ENCODE measurements at places on chromosomes 1 and 21.

DNA sequence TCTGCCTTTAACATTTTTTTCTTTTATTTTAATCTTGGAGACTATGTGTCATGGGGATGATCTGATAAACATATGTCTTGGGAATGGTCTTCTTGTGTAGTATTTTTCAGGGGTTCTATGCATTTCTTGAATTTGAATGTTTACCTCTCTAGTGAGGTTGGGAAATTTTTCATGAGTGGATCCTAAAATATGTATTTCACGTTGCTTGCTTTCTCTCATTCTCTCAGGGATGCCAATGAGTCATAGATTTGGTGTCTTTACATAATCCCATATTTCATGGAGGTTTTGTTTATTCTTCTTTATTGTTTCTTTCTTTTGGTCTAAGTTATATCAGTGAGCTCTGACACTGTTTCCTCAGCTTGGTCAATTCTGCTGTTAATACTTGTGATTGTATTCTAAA is 1237.2 kb downstream of the PLA2G4A start:
- peak; percentile 18 for DNase-seq

DNA sequence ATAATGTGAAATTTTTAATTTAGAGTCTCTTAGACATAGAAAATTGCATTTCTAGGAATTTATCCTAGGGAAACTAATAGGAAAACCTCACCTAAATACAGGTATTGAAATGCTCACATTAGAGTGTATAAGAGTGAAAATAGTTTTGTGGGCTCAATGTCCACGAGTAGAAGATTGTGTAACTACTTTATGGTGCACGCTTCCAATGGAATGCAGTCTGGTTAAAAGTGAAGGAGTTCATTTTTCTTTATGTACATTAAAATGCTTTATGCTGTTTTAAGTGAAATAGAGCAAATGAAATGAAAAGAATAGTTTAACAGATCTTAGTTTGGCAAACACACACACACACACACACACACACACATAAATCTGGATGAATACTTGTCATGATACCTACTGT is 278.2 kb downstream of the USP25 start:
- DNase-seq, result peak; percentile 54

- no peak for DNase-seq
Observed at GRCh38 chr1:160103658-160104408, 5.4 kb upstream of the IGSF8 start.

DNA sequence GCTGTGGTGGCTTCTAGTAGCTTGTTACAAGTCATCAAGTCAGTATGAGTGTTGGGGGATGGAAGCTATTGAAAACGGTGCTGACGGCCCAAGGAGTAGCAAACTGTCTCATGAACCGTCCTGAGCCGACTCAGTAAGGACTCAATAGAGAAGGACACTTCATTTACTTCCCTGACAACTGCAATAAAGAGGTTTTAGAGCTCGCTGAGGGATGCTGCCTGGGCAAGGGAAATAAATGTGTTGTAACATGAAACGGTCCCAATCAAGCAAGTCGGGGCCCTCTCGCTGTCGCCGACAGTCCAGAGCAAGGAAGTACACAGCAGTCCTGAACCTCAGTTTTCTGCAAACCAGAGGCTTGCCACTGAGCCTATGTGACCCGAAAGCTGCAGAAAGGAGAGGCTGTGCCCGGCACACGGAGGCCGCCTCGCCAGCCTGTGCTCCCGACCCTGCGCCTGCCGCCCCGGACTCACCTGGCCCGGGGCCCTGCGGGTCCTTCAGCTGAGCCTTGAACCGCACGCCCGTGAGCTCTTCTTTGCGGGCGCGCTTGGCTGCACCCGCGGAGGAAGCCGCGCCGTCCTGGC is 423 bp downstream of the URB1 start:
- DNase-seq, result no peak

DNA sequence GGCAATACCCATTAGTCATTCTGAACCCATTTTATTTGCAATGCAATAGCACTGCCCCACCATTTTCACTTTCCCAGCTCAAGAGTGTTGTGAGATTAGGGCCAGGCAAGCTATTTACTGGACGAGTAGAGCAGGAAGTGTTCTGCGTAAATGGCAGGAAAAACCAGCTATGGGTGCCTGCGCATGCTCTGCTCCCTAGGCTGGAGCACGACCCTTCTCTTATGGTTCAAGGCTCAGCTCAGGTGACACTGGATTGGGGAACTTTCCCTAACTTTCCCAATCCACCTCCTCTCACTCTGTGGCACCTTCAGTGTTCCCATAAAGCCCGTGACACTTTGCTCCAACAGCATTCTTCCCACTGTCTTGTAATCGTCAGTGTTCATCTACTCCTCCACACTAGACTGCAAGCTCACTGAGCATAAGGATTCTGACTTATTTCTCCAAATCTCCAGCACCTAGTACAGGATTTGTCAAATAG is 3.6 kb upstream of the MAN1A2 start:
- DNase-seq, result no peak

GRCh38 chr1:61353797-61354406 is 271.5 kb downstream of the NFIA start:
- DNase-seq, result no peak

DNA sequence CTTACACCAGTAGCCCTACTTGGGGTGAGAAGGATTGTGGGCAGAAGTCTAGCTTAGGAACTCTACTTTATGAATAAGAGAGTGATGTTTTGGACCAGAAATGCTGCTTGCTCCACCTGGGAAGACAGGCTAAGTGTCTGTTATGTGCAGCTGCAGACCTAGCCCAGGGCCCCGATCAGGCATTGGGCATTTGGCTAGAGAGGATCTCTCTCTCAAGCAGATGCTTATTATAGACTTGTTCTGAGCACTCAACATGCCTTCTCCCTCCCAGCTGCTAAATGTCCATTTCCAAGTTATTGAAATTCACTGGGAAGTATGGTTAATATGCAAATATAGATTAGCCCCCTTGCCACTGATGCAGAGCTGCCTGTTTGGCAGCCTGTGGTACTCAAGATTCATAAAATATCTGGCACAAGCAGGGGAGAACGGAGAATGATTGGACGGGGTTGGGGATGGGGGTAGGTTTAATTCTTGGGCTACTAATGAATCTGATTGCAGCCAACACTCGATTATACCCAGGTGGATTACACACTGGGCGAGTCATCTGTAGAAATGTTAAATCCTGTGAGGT is 115.9 kb downstream of the KCND3 start:
- no peak for DNase-seq

- no peak for DNase-seq
Observed at GRCh38 chr21:32386195-32386870, 6.5 kb downstream of the URB1 start.

DNA sequence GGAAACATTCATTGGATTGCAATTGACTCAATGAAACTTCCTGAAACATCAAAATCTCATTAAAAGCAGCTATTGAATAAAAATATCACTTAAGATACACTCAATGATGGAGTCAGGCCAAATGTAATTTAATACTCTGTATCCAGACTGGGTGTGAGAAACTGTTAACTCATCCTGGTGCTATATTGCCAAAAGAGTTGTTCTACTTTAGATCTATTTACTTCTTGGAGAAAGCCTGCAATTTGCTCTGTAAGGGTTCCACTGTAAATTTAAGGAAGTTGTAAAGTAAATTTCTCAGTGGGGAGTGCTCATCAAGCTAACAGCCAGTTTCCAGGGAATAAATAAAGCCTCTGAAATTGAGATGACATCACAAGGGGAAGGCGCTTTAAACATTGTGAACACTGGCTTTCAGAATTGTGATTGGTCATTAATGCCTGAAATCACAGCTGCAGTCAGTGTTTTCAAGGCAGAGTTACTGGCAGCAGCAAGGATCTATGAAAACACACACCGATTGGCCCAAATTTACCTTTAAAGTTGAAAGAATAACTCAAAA is 91.4 kb downstream of the OLFM3 start:
- no peak for DNase-seq

DNA sequence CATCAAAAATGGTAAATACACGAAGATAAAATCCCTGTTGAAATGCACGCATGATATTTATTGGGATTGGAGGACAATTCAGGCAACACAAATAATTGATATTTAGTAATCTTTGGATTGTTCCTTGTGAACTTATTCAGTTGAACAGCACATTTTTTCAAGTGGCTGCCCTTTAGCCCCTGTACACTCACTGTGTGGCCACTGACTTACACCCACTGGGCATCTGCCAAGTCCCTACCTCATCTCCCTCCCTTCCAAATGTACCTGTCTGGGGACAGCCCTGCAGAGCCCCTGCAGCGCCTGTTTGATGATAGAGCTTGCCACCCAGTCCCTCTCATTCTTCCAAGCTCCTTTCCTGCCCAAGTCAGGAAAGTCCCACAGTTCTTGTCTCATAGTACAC is 154.3 kb downstream of the GLUL start:
- DNase-seq, result no peak

DNA sequence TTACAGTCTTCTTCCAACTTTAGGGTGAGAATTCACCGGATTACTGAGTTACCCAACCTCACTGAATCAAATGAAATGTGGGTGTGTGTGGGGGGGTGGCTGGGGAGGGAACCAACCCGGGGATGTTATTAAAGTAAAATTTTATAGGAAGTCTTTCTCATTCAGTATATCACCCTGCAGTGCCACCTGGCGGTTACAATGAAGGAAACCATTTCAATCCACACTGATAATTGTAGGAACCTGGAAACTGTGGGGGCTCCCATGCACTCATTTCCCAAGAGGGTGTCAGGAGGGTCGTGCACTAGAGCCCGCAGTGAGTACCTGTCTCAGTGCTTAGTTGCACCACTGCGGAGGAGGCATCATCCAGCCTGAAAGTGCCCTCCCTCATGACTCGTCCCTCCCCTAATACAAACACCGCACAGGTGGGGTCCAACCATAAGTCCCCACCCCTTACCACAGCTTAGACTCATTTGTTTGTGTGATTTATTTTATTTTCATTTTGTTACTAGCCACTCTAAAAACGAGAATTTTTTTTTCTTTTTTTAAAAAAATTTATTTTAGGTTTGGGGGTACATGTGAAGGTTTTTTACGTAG is 29.1 kb upstream of the IGSF5 start:
- peak; percentile 48 for DNase-seq

GRCh38 chr1:1303736-1304135 is 4.0 kb downstream of the ACAP3 start:
- no peak for DNase-seq

- peak; percentile 100 for DNase-seq
Observed at GRCh38 chr21:34526618-34527290, 14.7 kb upstream of the KCNE1 start.

- no peak for DNase-seq
Observed at GRCh38 chr1:26833432-26834405, 7.2 kb downstream of the ZDHHC18 start.

GRCh38 chr1:193270996-193271395 is 84.6 kb upstream of the B3GALT2 start:
- peak; percentile 85 for DNase-seq

GRCh38 chr1:107975851-107976250 is 10.9 kb upstream of the VAV3 start:
- no peak for DNase-seq

GRCh38 chr1:51265618-51266017 is 29.5 kb downstream of the RNF11 start:
- no peak for DNase-seq

- DNase-seq, result no peak
Observed at GRCh38 chr1:64437453-64437852, 32.5 kb upstream of the CACHD1 start.

DNA sequence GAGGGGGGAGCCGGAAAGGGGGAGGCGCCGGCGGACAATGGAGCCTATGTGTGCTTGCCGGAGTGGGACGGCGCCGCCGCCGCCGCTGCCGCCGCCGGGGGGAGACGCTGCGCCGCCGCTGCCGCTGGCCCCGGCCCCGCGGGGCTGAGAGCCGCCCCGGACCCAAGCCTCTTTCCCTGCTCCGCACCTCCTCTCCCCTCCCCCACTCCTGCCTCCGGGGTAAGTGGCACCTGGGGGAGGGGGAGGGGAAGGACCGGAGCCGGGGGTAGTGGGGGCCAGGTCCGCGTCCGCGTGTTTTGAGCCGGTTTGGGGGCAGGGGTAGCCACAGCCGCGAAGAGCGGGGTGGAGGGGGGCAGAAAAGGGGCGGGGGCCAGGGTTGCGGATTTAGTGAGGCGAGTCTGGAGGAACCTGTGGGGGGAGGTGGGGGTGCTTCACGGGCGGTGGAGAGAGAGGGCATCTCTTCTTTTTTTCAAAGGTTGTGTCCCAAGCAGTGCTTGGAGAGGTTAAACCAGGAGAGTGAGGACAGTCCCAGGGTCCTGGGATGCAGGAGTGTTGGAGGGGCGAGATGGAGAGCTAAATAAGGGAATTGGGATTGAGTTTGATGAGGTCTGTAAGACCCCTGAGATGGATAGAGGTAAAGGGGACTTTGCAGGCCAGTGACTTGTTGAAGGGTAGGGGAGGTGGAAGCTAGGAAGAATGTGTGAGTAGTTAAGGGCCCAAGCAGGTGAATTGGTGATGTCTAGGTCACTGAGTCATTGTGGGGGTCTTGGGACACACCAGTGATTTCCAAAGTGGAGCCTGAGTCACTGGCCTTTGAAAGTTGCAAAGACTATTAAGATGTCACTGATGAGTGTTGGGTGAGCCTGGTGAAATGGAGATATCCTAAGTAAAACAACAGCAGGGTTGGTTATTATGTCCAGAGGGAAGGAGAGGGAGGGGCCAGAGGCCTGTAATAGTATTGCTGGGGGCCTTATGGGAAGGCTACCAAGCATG is 59.1 kb downstream of the BCL9 start:
- DNase-seq, result peak; percentile 44

GRCh38 chr1:193656841-193657240 is 470.4 kb upstream of the B3GALT2 start:
- no peak for DNase-seq

DNA sequence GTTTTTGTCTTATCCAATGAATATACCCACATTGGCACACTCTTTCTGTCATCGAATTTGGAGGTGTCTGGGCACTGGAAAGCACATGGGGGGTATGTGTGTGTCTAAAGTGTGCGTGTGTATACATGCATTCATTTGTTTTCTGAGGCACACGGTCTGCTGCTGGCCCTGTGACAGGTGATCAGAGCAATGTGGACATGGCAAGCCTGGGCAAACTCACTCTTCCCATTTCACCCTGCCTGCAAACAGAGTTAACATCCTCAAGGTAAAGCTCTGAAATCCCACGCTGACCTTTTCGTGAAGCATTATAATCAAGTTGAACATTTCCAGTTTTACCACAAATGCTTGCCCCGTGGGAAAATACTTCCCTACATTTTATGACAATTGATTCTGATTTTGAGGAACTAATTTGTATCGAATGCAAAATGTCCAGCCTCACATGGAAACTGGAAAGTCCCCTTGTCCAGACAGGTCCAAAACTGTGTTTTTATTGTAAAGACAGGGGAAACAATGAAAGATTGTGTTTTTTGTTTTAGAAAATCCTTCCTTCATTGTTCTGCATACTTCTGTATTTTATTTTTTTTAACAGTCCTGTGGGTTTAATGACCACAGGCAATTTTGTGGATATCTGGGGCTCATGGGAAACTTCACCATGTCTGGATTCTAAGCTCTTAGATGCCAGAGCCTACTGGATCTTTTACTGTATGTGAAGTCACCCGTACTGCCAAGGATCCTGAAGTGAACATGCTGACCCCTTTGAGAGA is 160.9 kb downstream of the PBX1 start:
- no peak for DNase-seq

Data from fibroblast of skin of right quadriceps (primary cell).